Activated CD8-positive, alpha-beta T cell treated with anti-CD3 and anti-CD28 coated beads, Interleukin-2, amount 10 ng/mL, durations not matched to agents 7 days and 5 days (primary cell): ENCODE measurements at places on chromosomes 2 and 18. TPM values are rescaled to one million over a fixed set of nuclear protein-coding genes. Genes with fewer than 3 reads are reported as not detected.

- H3K36me3 ChIP-seq: no peaks in the 10 kb centered on the region
- no peak for DNase-seq
- no peaks in the 10 kb centered on the region for H3K4me1 ChIP-seq
- H3K27me3 ChIP-seq: peaks cover 8% of the 10 kb centered on the region
- H3K27ac ChIP-seq: no peak overlapping the region
Observed at GRCh38 chr2:10934308-10934978, 22.7 kb downstream of the KCNF1 start.

GRCh38 chr2:213078686-213079085 is 72.7 kb downstream of the IKZF2 start:
- no peak overlapping the region for H3K27ac ChIP-seq
- H3K4me1 ChIP-seq: peaks cover 13% of the 10 kb centered on the region
- peaks cover 22% of the 10 kb centered on the region for H3K36me3 ChIP-seq
- no peak for DNase-seq
- H3K27me3 ChIP-seq: no peaks in the 10 kb centered on the region
- H3K4me3 ChIP-seq: no peak overlapping the region

DNA sequence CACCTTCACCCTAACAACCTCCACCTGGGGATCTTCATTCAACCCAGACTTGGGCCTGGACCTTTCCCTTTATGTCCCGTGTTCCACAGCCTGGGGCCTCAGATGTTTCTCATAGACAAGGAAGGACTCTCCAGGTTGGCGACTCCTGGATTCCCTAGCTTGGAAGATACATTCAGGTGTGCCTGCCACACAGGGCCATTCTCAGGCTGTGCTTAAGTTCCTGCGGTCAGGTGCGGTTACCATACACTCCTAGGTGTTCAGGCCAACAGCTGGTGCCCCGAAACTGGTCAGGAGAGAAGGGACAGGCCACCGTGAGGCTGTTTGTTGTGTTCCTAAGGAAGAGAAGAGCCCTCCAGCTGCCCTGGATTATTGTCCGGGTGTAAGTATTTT is 15.6 kb downstream of the SLC4A3 start:
- H3K36me3 ChIP-seq: no peaks in the 10 kb centered on the region
- peaks cover 10% of the 10 kb centered on the region for H3K27me3 ChIP-seq
- no peak for DNase-seq
- H3K27ac ChIP-seq: no peak overlapping the region
- peaks cover 16% of the 10 kb centered on the region for H3K4me1 ChIP-seq
- no peak overlapping the region for H3K4me3 ChIP-seq

DNA sequence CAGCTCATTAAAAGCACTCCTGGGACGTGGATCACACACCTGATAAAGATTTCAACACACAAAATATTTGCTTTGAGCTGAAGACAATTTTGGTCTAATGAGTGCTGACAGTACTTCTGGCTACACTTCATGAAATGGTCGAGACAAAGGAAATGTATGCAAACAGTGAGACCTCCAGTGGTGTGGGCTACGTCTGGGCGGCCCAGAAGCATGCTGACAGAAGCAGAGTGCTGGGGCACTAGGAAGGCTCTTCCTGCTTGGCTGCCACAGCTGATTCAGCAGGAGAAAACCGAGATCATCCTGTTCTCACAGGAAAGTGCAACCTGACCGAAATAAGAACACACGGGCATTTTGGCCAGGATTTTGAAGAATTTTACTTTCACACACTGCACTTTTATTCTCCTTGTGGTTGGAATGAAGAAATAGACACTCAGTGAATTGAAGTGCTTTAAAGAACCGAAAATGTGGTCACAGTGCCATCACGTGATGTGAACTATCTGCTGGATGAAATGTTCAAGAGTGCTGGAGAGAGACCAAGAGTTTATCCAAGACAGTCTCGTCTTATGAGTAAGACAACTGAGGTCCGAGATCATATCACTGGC is 149.5 kb downstream of the CCBE1 start:
- no peaks in the 10 kb centered on the region for H3K27me3 ChIP-seq
- H3K36me3 ChIP-seq: no peaks in the 10 kb centered on the region
- no peak for DNase-seq
- no peaks in the 10 kb centered on the region for H3K4me1 ChIP-seq

- H3K4me1 ChIP-seq: no peaks in the 10 kb centered on the region
- H3K4me3 ChIP-seq: no peak overlapping the region
- no peaks in the 10 kb centered on the region for H3K36me3 ChIP-seq
- H3K27ac ChIP-seq: no peak overlapping the region
- no peak for DNase-seq
- no peaks in the 10 kb centered on the region for H3K27me3 ChIP-seq
Observed at GRCh38 chr2:193326296-193326695, 1131.6 kb upstream of the TMEFF2 start.

DNA sequence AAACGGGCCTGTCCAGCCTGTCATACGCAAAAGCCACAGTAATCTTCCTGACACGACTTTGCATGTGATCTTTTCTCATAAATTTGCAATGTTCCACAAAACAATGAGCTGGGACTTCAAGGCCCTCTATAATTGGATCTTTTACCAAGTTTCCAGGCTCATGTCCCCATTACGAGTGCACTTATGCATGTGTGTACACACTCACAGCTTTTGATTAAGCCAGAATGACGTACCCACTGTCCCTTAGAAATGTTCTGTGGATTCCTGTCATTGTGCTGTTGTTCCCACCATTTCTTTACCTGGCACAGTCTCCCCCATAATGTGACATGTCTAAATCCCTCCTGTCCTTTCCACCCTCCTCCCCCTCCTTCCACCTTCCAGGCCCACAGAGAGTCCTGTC is 19.7 kb upstream of the TMEM247 start:
- H3K4me1 ChIP-seq: peaks cover 12% of the 10 kb centered on the region
- no peak overlapping the region for H3K4me3 ChIP-seq
- H3K27me3 ChIP-seq: peaks cover 2% of the 10 kb centered on the region
- no peaks in the 10 kb centered on the region for H3K36me3 ChIP-seq
- no peak for DNase-seq
- H3K27ac ChIP-seq: no peak overlapping the region

- peak; percentile 22 for DNase-seq
- H3K36me3 ChIP-seq: no peaks in the 10 kb centered on the region
- H3K27me3 ChIP-seq: peaks cover 41% of the 10 kb centered on the region
- peaks cover 2% of the 10 kb centered on the region for H3K4me1 ChIP-seq
- H3K27ac ChIP-seq: no peak within 1 kb of the TSS
Observed at GRCh38 chr2:210224941-210225672, at the start of gene ACADL. Gene ACADL, minus strand, starts transcription at chr2:210225447. Its CDS starts 184 bp downstream, at chr2:210225263.

GRCh38 chr2:121185571-121186074 is 99.4 kb downstream of the TFCP2L1 start:
- H3K4me3 ChIP-seq: no peak overlapping the region
- H3K36me3 ChIP-seq: no peaks in the 10 kb centered on the region
- peaks cover 10% of the 10 kb centered on the region for H3K4me1 ChIP-seq
- no peaks in the 10 kb centered on the region for H3K27me3 ChIP-seq

- H3K36me3 ChIP-seq: peaks cover 56% of the 10 kb centered on the region
- peaks cover 51% of the 10 kb centered on the region for H3K4me1 ChIP-seq
- H3K4me3 ChIP-seq: peak overlapping the region; percentile 92
- H3K27ac ChIP-seq: peak overlapping the region; percentile 92
Observed at GRCh38 chr2:234495251-234496054, 1.4 kb downstream of the ARL4C start.

GRCh38 chr2:52934323-52934898 is 833.2 kb upstream of the CHAC2 start:
- H3K4me1 ChIP-seq: peaks cover 3% of the 10 kb centered on the region
- no peak overlapping the region for H3K4me3 ChIP-seq
- H3K27me3 ChIP-seq: no peaks in the 10 kb centered on the region
- no peak overlapping the region for H3K27ac ChIP-seq
- DNase-seq: no peak

GRCh38 chr18:59139291-59139614 is 431 bp upstream of the SEC11C start:
- peak; percentile 93 for DNase-seq
- H3K4me1 ChIP-seq: peaks cover 42% of the 10 kb centered on the region
- no peaks in the 10 kb centered on the region for H3K36me3 ChIP-seq
- H3K27me3 ChIP-seq: peaks cover 11% of the 10 kb centered on the region
- H3K27ac ChIP-seq: peak overlapping the region; percentile 98

DNA sequence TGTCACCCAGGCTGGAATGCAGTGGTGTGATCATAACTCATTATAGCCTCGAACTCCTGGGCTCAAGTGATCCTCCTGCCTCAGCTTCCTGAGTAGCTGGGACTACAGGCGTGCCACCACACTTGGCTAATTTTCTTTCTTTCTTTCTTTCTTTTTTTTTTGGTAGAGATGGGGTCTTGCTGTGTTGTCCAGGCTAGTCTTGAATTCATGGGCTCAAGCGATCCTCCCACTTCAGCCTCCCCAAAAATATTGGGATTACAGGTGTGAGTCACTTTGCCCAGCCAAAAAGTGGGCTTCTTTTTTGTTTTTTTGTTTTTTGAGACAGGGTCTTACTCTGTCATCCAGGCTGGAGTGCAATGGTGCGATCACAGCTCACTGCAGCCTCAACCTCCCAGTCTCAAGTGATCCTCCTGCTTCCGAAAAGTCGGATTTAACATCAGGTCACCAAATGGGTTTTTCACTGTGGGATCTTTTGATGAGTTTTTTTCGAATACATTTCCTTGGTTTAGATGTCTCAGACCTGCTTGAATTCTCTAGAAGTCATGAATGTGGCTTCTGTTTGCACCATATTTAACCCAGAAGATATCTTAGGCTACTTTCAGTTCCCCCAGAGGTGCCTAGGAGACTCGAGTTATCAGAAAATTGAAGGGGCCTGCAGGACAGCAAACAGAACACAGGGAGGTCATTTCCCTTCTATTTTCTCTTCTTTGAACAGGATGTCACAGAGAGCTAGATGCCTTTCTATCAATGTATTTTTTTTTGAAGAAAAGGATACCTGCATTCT is 8.9 kb downstream of the RAB31 start:
- DNase-seq: no peak
- H3K4me3 ChIP-seq: no peak overlapping the region
- H3K27me3 ChIP-seq: peaks cover 47% of the 10 kb centered on the region
- no peak overlapping the region for H3K27ac ChIP-seq
- H3K36me3 ChIP-seq: no peaks in the 10 kb centered on the region
- peaks cover 3% of the 10 kb centered on the region for H3K4me1 ChIP-seq

- H3K36me3 ChIP-seq: no peaks in the 10 kb centered on the region
- no peak overlapping the region for H3K4me3 ChIP-seq
- H3K27me3 ChIP-seq: peaks cover 2% of the 10 kb centered on the region
- DNase-seq: no peak
- no peaks in the 10 kb centered on the region for H3K4me1 ChIP-seq
- no peak overlapping the region for H3K27ac ChIP-seq
Observed at GRCh38 chr18:10312326-10313015, 142.0 kb upstream of the APCDD1 start.

- H3K27ac ChIP-seq: no peak overlapping the region
- H3K4me3 ChIP-seq: no peak overlapping the region
- DNase-seq: no peak
- no peaks in the 10 kb centered on the region for H3K4me1 ChIP-seq
Observed at GRCh38 chr18:77876319-77876865, 626.7 kb downstream of the GALR1 start.

DNA sequence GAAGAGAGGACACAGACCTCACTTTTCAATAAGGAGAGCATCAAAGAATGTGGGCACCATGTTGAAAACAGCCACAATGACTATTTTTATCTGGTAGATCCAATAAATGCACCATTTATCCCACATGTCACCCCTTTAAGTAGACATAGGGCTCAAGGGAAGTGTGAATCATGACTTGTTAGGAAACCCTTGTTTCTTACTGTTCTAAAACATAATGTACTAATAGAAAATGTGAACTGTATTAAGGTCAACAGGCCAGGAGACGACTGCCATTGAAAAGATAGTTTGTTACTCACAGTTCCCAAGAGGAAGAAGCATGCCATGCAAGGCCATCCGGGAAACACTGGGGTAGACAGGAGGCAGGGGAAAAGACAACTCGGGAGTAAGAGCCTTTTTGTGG is 137.7 kb downstream of the EN1 start:
- no peak overlapping the region for H3K4me3 ChIP-seq
- H3K4me1 ChIP-seq: no peaks in the 10 kb centered on the region
- H3K27ac ChIP-seq: no peak overlapping the region
- DNase-seq: no peak
- no peaks in the 10 kb centered on the region for H3K36me3 ChIP-seq

DNA sequence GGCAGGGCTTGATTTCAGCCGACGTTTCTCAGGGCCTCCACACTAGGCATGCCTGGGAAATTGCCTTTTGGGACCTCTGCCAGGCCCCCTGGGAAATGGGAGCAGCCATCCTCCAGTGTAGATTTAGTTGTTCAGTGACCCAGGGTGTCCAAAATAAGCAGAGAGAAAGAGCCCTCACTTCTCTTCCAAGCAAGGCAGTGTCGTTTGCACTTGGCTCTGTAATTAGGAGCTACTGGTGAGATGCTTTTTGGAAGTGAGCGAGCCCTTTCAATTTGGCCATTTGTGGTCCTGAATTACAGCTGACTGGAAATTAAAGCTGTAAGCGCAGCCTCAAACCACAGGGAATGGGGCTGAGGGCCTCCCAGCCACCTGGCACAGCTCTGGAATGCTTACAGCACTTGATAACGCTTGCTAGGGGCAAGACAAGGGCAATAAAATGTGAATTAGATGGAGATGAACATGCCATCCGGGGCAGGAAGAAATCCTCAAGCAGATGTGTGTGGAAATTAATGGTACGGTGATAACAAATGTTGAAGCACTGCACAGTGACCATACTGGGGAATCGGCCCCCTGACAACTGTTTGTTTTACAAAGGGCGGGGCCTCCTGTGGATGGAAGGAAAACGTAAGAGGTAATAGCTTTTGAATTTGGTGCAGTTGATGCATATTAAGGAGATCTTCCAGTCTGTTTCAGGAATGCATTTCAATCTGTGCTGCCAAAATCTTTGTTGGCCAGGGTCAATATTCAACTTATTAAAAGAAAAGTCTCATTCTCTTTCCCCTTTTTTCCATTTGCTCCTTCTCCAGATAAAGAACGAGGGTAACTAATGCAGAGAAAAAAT is 173.1 kb downstream of the UXS1 start:
- H3K27me3 ChIP-seq: no peaks in the 10 kb centered on the region
- no peak overlapping the region for H3K4me3 ChIP-seq
- no peak for DNase-seq
- H3K27ac ChIP-seq: no peak overlapping the region
- no peaks in the 10 kb centered on the region for H3K36me3 ChIP-seq

The MYO5B gene
- total RNA-seq: not detected

The SAG gene
- not detected for total RNA-seq

The SLC1A4 gene
- 48.8 TPM for total RNA-seq

The NCOA1 gene
- 14.5 TPM for total RNA-seq

The FOXD4L1 gene
- 0.29 TPM for total RNA-seq

The SIGLEC15 gene
- not detected for total RNA-seq
